ENCODE measurements at places on chromosomes 7 and 10.

- no peak for DNase-seq
Measured at GRCh38 chr7:142760071-142760642, 10.6 kb upstream of the PRSS2 start.

- no peak for DNase-seq
Measured at GRCh38 chr7:78020874-78021249, 222.3 kb downstream of the PHTF2 start.

- DNase-seq: no peak
Measured at GRCh38 chr10:32104622-32105509, 48.6 kb upstream of the KIF5B start.

DNA sequence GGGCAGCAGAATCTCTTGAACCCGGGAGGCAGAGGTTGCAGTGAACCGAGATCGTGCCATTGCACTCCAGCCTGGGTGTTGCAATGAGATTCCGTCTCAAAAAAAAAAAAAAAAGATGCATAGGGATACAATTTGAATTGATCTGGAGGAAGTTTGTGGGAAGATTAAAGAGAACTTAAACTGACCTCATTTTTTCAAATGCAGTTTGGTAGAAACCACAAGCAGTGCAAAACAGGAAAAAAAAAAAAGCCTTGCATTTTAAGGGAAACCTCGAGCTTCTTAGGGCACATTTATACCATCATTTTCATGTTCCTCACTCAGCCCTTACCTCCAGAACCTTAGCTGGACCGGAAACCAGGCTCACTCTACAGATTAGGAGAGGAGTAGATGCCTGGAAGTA is 2.8 kb downstream of the KCTD7 start:
- peak; percentile 57 for DNase-seq

GRCh38 chr10:15482156-15482555 is 111.1 kb upstream of the FAM171A1 start:
- DNase-seq: no peak

DNA sequence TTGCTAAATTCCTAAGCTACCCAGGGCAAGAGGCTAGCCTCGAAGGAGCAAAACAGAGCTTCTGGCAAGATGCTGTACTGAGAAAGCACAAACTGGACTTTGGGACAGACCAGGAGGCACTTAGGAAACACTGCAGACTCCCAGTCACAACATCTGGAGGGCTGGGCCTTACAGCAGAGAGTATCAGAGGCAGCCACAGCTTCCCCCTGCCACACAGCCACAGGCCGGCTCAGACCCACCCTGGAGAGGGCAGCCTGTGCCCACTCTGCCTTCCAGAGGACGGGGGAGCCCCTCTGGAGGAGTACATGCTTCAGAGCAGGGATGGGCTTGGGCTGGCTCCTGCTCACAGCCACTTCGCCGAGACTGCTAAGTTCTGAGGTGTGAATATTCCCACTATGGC is 17.4 kb downstream of the ESYT2 start:
- no peak for DNase-seq

DNA sequence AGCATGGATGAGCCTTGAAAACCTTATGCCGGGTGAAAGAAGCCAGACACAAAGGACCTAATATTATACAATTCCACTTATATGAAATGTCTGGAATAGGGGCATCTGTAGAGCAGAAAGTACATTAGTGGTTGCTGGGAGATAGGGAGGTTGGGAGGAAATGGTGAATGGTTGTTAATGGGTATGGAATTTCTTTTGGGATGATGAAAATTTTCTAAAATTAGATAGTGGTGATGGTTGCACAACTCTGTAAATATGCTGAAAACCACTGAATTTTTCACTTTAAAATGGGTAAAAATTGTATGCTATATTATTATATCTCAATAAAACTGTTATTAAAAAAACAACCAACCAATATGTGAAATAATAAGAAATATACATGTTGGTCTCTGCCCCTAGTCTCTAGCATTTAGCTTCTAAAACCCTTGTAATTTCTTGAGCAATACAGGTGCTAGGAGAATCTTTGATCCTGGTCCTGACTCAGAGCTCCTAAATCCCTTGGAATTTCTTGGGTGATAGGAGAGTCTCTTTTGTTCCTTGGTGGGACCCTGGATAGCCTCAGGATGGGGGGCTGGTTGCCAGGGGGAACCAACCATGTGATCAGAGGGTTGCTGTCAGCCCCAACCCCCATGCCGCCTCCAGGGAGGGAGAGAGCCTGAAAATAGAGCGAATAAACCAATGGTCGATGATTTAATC is 64.0 kb downstream of the TACR2 start:
- DNase-seq: no peak

DNA sequence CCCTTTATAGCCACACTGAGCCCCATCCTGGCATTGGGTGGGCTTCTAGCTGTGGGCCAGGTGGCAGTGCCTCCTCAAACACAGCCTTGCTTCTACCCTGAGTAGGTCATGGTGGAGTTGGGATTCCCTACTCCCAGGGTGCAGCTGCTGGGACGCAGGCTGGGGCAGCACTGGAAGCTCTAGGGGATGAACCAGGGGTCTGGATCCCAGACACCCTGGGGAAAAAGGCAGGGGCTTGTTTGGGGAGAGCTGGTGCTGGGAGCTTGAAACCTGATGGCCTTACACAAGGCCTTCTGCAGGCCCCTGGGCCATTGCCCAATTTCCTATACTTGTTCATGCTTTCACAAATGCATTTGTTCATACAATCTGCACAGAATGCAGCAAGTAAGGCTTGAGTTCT is 103.7 kb upstream of the CTBP2 start:
- no peak for DNase-seq

GRCh38 chr10:60733517-60733822 is 44.8 kb upstream of the CDK1 start:
- DNase-seq: no peak

- DNase-seq: no peak
Measured at GRCh38 chr7:128868624-128869137, 6.0 kb downstream of the ATP6V1F start.

DNA sequence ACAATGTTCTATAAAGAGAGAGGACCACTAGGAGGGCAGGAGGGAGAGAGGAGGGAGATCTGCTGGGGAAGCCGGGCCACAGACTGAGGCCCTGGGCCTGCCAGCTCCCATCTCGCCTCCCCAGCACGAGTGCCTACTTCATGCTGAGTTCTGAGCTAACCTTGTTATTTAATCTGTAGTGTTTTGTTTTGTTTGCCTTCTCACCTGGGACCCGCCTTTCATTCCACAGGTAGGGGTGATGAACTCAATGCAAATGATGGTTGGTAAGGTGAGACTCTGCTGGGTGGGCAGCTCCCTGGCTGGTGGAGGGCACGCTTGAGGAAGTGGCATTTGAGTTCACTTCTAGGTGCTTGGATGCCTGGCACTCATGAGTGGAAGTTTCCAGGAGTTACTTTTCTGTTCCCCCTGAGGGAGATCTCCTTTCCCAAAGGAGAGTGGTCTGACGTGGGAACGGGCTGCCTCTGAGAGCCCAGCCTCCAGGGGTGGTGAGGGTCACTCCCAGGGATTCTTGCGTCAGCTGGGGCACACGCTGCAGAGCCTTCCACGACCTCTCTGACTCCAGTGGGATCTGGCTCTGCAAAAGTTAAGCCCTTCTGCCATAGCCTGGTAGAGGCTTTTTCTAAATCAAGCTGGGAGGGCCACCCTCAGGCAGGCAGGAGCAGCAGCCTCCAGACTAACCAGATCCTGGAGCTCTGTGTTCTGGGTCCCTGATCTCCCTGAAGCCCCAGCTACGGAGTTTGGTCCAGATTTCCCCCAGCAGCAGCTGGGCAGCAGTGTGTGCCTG is 22.4 kb downstream of the UBTD1 start:
- DNase-seq: no peak

DNA sequence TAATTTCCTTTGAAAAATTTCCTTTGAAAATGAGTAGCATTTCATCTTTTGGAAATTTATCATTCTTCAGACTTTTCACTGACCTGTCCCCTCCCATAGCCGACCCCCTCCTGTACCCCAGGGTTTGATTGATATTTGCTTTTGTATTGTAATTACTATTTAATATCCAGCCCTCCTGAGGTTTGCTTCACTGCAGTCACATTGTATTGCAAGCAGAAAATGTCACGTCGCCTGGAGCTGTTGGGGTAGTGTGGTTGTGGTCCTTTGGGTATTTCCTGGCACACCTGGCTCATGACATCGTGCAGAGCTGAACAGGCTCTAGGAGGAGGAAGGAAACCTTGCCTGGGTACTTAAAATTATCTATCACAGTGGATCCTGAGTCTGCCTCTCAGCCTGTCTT is 116.1 kb downstream of the INSYN2A start:
- DNase-seq: no peak

GRCh38 chr7:74018246-74018895 is 9.6 kb upstream of the ELN start:
- DNase-seq: no peak

- no peak for DNase-seq
Measured at GRCh38 chr10:84574102-84574501, 245.7 kb downstream of the CCSER2 start.

- DNase-seq: no peak
Measured at GRCh38 chr7:16484453-16485158, 19.1 kb upstream of the SOSTDC1 start.

DNA sequence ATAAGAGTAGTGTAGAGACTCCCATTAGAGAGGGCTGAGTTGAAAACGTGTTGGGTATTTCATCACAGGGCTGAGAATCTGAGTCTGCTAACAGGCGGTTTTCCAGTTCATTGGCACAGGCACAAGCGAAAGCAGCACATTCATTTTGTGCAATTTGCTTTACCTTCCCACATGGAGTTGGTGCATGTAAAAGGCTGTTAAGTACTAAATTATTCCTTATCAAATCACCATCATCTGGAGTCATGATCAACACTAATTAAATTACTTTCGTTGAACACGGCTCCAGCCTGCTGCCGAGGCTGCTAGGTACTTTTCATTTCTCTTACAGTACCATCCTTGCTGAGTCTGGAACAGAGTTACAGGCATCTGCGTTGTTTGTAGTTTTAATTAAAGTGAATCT is 43.8 kb downstream of the ETV1 start:
- no peak for DNase-seq

DNA sequence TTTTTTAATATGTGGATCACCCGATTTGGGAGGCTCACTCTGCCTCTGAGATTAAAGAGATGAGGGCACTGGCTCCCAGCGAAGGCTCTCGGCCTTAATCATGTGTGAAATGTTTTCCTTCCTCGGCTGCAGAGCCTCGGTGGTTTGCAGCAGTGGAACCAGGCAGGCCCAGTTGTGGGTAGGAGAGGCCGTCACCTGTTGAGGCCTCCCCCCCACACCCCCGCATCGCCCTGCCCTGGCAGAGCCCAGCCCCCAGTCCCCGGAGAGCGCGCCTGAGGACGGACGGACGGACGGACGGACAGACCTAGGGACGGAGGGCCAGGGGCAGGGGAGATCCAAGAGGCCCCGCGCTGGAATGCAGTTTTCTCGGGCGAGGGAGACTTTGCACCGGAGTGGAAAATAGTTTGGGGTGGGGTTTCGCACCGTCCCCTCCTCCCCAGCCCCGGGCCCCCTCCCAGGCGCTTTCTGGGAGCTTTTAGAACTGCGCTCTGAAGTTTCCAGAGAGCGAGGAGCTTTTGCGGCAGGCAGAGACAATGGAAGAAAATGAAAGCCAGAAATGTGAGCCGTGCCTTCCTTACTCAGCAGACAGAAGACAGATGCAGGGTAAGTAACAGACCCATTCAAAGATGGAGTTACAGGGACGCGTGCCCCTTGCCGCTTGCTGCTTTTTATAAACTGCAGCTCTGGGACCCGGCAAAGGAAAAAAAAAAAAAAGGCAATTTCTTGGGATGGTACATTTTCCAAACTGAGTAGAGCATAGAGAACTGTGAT is at the start of gene KIAA1217:
Gene KIAA1217 (plus strand): TSS at position 478 of the 771 bp plus-strand sequence. CDS start 56 bp downstream, at position 534.
- DNase-seq: no peak

DNA sequence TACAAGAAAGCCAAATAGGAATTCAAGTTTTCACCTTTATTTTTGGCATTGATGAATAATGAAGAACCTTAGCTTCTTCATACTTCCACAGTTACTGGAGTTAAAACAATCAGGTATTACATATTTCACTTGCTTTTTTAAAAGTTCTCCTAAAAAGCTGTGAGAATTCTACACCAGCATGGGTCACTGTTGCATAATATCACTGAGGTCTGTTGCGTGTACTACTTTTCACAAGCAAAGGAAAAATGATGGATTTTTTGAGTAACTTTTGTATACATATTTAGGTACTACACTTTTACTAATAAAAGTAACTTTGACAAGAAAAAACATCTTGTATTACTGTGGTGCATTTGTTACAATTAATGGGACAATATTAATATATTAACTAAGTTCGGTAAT is 15.2 kb downstream of the FAM24B start:
- DNase-seq: no peak

DNA sequence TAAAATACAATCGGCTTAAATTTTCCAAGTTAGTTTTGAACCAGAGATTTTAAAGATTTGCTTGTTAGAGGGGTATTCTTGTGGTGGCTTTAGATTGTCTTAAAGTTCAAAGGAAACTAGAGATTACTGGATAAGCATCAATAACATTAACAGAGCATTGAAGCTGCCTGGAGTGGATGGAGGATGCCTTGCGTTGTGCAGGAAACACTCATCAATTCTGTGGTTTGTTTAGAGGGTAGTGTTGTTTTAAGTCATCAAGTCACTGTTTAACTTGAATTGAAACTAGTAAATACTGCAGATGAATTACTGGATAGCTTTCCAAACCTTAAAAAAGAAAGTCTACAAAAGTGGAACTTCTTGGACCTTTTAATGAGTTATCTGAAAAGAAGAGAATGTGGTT is 218.6 kb downstream of the CELF2 start:
- DNase-seq: peak; percentile 63

DNA sequence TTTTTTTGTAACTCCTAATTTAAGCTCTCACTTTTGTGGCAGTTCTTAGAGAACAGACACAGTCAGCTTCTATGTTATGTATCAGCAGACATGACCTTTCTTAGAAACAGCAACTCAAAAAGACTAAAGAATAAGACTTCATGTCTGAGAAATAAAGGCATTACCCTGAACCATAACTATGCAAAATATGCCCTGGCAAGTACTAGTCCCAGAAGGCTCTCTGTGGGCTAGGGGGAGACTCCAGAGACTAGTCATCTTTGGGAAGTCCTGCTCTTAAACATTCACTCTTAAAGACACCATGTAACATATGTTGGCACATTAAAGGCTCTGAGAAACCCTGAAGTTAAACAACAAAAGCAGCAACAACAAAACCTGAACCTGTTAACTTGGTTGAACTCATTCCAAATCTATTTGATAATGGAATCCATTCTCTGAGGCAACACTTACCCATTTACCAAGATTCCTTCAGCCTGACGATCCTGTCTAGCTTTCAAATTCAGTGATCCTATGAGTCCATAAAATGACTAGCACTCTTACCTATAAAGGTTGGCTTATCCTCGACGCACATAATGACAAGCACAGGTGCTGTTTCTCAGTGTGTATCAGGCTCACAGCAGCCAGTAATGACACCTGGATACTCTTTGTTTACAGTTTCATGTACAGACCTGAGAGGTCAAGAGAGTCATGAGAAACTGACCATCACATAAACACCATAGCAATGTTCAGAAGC is 62.3 kb downstream of the OSBPL3 start:
- no peak for DNase-seq

DNA sequence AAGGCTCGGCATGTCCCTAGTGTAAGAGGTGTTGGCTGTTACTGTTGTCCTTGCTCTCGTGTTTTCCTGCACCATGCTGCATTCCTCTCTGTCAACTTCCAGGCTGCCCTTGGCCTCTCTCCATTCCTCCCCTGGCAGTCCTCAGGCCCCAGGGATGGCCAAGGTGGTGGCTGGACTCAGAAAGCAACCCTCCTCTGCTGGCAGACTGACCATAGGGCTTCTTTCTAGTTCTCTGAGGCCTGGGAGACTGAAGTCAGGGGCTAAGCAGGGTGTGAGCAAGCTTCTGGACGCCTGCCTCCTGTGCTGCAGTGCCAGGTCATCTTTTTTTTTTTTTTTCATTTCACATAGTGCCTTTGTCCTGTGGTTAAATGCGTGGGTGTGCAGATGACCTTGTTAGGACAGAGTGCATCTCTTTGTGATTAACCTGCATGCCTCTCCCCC is 72.0 kb downstream of the GOLGA7B start:
- no peak for DNase-seq
